Stimulated activated CD4-positive, alpha-beta T cell treated with anti-CD3 and anti-CD28 coated beads, TNF-alpha, amount 100 ng/mL, for 48 hours (primary cell): ENCODE measurements at places on chromosomes 3 and 15.

GRCh38 chr3:81393251-81393650 lies 368.2 kb downstream of the GBE1 start:
- no peak for DNase-seq

DNA sequence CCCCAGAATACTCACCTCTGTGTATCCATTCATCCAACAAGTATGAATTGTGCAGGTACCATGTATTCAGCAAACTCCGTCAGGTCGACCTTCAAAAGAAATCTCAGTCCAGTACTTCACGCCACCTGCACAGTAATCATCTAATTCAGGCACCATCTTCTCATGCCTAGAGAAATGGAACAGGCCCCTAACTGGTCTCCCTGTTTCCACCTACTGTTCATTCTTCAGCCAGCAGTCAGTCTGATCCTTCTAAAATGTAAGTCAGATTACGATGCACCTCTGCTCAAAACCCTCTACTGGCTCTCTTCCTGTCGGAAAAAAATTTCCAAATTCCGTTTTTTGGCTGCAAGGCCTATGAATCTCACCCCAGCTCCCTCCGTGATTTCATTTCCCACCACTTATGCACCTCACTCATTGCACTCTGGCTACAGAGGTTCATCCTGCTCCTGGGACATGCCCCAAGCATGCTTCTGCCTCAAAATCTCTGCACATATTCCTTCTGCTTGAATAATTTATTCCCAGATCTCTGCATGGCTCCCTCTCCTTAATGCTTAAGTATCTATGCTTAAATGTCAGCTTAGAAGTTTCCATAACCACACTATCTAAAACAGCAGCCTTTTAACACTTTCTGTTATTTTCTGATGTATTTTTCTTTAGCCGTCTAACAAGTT lies 47.5 kb upstream of the PPP2R3A start:
- no peak for DNase-seq

- DNase-seq: no peak
These were observed 31.8 kb downstream of the IRAK2 start for GRCh38 chr3:10196389-10197052.

DNA sequence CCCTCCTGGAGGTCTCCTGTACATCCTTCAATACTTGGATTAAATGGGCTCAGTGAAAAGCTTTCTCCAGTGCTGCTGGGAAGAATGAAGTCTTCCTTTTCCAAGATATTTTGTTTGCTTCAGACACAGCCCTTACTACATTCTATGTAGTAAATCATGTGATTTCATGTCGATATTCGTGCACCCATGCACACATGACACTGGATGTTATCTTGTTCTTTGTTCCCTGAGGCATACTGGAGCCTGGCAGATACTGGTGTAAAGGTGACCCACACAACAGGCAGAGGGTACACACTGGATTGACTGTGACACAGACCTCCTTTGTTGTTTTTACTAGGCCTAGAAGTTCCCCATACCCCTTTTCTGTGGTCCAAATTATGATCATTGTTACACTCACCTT lies 40.3 kb upstream of the ATP2C1 start:
- DNase-seq: no peak

DNA sequence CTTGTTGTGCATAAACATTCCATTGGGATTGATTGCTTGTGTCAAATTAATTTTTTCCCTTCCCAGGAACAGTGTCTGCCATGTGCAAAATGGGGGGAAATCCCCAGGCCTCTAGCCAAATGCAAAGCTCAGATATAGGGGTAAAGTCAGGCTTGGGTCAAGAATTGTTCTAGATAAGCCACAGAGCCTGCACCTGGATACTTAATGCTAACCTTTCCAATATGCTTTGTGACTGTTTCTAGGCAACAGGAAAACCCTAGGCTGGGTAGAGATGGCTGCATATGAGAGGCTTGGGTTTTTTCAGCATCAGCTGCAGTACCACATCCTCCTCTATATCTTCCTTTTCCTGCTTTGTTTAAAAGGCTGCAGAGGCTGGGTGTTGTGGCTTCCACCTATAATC lies 61.9 kb upstream of the ROPN1 start:
- DNase-seq: no peak

DNA sequence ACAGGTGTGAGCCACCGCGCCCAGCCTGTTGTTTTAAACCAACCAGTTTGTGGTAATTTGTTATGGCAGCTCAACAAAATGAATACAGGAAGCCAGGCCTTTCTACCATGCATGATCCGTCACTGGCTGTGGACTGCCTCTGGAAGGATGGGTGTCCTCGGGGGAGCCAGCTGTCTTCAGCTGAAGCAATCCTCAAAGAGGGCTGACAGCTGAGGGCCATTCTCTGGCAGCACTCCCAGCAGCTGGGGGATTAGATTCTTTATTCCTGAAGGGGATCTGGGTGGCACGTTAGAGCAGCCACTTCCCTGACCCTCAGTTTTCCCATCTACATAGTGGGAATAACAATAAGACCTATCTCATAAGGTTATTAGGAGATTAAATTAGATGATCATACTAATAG lies 24.4 kb downstream of the POLR2M start:
- DNase-seq: no peak

DNA sequence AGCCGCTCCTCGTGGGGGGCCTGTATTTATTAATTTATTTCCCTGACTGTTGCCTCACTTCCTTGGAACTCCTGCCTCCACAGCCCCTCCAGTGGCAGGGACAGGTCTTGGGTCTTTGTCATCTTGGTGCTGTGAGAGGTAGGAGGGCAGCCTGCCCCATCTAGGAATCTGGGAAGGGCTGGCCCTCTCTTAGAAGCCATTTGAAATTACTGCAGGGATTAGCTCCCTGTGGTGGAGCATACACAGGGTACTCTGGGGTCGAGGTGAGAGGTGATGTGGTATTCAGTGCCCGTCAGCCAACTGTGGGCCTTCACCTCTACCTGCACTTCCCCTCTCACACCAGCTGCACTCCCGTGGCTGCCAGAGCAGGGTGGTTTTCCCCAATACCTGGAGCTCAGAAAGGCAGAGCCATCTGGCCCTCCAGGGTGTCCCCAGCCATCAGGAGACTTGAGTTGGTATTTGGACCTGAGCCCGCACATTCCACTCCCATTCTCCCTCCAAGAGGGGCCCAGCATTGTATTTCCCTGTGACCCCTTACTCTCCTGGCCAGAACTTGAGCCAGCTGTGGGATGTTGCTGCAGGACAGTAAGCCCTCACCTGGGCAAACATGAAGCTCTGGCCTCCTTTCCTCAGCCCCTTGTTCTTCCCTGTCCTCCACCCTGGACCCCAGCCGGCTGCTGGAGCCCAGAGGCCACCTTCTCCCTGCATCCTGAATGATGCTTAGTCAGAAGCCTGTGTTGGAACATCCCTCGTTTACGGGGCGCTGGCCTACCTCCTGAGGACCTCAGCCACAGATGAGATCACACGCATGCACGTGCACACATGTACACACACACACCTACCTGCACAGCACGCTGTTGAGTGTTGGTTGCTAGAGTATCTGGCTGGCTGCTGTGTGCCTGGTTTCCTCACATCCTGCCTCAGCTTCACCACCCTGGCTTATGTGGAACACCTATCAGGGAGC lies 2.0 kb upstream of the JMJD7 start:
- DNase-seq: no peak

- no peak for DNase-seq
These were observed 652.5 kb upstream of the NECTIN3 start for GRCh38 chr3:110419096-110419495.
